ENCODE measurements at places on chromosomes 7 and 10.

- no peak for DNase-seq
Observed at GRCh38 chr7:117281562-117281961, 41.3 kb downstream of the WNT2 start.

- no peak for DNase-seq
Observed at GRCh38 chr10:63977329-63977923, 456.2 kb downstream of the REEP3 start.

DNA sequence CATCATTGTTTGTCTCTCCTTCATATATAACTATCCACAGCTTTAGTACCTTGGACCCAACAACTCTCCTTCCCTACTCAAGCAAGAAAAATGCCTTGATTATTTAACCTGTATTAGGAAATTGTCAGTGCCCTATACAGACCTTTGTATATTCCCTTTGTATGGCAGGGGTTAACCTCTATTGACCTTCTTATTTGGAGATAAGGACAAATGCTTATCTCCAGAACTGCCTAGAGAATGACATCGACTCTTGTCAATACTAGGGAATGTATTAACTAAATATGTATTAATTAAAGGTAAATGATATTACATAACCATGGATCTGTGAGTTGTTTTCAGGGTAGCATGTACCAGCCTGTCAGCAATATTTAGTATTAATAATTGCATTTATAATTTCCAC is 10.4 kb upstream of the AKR1D1 start:
- no peak for DNase-seq

DNA sequence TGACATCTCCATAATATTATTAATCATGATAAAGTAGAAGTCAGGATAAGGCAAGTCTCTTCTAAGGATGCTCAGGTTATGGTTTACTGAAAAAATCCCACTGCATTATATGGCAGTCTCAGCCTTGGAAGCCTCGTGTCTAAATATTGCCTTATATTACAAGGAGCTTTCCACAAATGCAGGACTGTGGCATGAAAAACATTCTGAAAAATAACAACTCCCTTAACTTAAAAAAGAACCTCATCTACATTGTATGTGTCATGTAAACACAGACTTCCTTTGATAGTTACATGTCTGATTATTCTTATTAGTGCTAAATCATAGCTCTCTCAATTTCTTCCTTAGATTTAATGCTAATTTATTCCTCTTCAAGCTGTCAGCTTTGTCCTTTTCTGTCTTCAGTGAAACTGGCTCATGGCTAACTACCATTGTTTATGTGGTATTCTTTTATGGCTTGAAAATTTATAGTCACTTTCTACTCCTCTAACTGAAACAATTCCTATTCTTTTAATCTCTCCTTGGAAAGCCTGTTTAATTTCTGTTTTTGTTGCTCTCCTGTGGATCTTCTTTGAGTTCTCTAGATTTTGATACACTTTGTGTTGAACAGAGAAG is 156.1 kb downstream of the KIF20B start:
- no peak for DNase-seq

GRCh38 chr7:137480824-137481365 is 137.4 kb upstream of the PTN start:
- no peak for DNase-seq

DNA sequence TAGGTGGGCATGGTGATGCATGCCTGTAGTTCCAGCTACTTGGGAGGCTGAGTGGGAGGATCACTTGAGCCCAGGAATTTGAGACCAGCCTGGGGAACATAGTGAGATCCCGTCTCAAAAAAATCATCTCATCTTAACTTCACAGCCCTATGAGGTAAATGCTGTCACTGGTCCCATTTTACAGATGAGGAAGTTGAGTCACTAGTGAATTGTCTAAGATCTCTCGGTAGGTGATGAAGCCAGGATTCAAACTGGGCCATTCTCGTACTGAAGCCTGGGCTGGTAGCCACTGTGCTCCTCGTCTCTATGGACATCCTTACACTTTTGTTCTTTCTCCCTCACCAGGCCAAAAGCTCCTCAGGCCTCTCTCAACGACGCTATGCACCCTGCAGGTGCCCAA is 6.4 kb downstream of the SLIT1 start:
- DNase-seq, result no peak

GRCh38 chr7:89085580-89085979 is 290.0 kb upstream of the TEX47 start:
- no peak for DNase-seq

DNA sequence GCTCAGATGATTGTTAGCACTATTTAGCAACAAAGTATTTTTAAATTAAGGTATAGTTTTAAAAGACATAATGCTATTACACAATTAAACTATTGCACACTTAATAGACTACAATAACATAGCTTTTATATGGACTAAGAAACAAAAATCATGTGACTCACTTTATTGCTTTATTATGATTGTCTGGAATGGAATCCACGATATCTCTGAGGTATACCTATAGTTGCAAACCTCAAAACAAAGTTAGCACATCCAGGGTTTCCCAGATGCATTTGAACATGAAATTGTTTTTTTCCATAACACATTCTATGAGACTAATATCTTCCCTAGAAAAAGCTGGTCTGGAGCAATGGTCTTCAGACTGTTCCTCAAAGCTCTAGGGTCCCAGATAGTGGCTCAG is 18.3 kb upstream of the RPEL1 start:
- DNase-seq, result no peak

- DNase-seq, result no peak
Observed at GRCh38 chr7:143245123-143245522, 18.1 kb upstream of the GSTK1 start.

DNA sequence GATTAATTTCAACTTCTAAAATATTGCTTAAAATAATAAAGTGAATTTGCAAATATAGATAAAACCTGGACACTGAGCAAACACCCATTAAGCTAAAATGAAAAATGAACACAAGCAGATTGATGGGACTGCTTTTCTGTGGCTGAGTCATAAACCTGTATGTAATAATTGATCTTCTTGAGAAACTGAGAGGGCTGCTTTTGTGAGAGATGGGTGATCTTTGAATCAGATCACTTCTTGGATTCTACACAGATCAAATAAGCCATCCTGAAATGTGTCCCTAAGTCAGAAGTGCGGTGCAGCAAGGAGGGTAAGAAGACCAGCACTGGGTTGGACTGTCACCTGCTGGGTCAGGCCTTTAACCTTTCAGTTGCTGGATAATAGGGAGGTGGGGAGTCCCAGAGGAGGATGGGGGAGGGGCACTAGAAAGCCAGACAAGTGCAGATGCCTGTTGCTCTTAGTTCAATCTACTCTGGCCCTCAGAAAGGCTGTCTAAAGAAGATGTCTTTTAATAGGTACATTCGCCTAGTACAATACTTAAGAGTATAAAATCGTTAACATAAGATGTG is 178.2 kb upstream of the NAMPT start:
- DNase-seq, result no peak

DNA sequence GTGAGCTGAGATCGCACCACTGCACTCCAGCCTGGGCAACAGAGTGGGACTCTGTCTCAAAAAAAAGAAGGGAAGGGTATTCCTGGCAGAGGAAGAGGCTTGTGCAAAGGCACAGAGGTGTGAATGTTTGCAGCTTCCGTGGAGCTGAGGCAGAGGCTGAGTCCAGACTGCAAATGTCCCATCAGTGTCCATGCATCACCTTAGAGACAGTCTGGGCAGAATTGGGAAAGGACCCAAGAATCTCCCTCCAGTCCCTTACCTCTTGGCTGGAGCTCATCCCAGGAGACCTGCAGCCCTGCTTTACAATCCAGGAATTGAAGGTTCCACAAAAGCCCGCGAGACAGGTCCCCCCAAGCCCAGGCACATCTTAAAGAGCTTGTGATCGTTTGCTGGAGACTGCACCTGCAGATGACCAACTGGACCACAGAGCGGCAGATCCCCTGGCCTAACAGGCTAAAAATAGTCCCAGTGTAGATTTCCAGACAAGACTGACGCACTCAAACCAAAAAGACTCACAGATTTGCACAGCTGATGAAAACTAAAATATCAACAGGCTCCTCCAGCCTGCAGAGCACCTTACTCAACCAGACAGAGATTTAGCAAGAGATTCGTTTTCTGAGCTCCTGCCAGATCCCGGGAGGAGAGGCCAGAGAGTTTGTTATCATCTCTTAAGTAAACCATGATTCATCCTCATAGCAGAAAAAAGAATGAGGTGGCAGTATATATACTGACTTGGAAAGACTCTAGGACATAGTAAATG is 22.9 kb upstream of the NANOS1 start:
- no peak for DNase-seq

- DNase-seq, result no peak
Observed at GRCh38 chr7:95546647-95547046, 49.7 kb downstream of the PDK4 start.

DNA sequence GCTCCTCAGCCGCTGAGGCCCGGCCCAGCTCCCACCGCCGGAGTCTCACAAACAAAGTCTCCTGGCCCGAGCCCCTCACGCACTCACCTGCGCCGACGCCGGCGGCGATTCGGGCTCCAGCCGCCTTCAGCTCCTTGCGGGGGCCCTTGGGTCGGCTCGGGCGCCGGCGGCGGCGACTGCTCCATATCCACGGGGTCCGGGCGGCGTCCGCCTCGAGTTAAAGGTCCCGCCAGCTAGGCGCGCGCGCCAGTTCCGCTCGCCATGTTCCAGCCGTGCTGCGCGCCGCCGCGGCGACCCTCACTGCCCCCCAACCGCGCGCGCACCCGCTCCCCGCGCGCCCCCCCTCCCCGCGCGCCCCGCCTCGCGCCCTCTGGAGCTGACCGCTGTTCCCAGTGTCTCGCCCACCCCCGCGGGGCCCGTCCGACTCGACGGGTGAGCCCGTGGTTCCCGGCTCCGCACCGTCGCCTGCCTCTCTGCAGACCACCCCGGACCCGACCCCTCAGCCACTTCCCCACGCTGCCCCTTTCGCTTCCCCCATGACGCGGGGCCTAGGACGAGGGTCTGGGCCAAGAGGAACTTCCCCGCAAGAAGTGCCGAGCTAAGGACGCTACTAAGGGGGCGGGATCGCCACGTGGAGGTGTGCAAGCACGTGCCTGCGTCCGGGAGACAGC is 396.1 kb downstream of the ZNF33B start:
- DNase-seq, result no peak

Data from mesothelial cell of epicardium (in vitro differentiated cells).